Right atrium auricular region (tissue), 2 donors: ENCODE measurements at places on chromosomes 1 and 21. TPM values are rescaled to one million over a fixed set of nuclear protein-coding genes. Genes with fewer than 3 reads are reported as not detected.

The GPR153 gene
- 7.6 TPM for total RNA-seq

The RNF220 gene
- total RNA-seq: 76.1 TPM

The GBP7 gene
- total RNA-seq: not detected

The RLF gene
- 12.6 TPM for total RNA-seq

The KCNJ9 gene
- not detected for total RNA-seq

The TAS1R1 gene
- total RNA-seq: not detected

The PLEKHN1 gene
- 0.59 TPM for total RNA-seq

The GCSAML gene
- not detected for total RNA-seq

The CHI3L2 gene
- total RNA-seq: 0.52 TPM

The DMRTA2 gene
- total RNA-seq: not detected

The C1orf21 gene
- total RNA-seq: 49.4 TPM

The GPR157 gene
- total RNA-seq: 13.0 TPM

The EPHB2 gene
- 1.8 TPM for total RNA-seq

The FCRL3 gene
- not detected for total RNA-seq

The EPHA10 gene
- not detected for total RNA-seq

The OR2T34 gene
- total RNA-seq: not detected

The GSTM2 gene
- 31.7 TPM for total RNA-seq

The NUP210L gene
- total RNA-seq: not detected

The CD34 gene
- 76.8 TPM for total RNA-seq

The HSF2BP gene
- total RNA-seq: 0.44 TPM

The GPR3 gene
- total RNA-seq: 4.4 TPM

The PTAFR gene
- total RNA-seq: 1.3 TPM

The SEMA6C gene
- 40.0 TPM for total RNA-seq

The AGL gene
- total RNA-seq: 20.2 TPM

The CNR2 gene
- total RNA-seq: not detected

The CDA gene
- 1.3 TPM for total RNA-seq

The C21orf58 gene
- total RNA-seq: 0.74 TPM

The ARF1 gene
- 422 TPM for total RNA-seq
